ENCODE measurements at places on chromosomes 7 and 10. TPM values are rescaled to one million over a fixed set of nuclear protein-coding genes. Genes with fewer than 3 reads are reported as not detected.

Gene NANOS1
- 0.68 TPM for total RNA-seq

Gene PHYHIPL
- under 0.01 TPM for total RNA-seq

Gene CDHR1
- 2.8 TPM for total RNA-seq

Gene RBP4
- not detected for total RNA-seq

Gene FFAR4
- total RNA-seq = not detected
